ENCODE measurements at places on chromosomes 7 and 10.

- DNase-seq = no peak
- H3K27ac ChIP-seq = no peak overlapping the region
- H3K36me3 ChIP-seq = no peaks in the 10 kb centered on the region
- H3K4me1 ChIP-seq = no peaks in the 10 kb centered on the region
- no peak overlapping the region for H3K4me3 ChIP-seq
Observed at GRCh38 chr7:36117203-36117840, 35.7 kb upstream of the EEPD1 start.

DNA sequence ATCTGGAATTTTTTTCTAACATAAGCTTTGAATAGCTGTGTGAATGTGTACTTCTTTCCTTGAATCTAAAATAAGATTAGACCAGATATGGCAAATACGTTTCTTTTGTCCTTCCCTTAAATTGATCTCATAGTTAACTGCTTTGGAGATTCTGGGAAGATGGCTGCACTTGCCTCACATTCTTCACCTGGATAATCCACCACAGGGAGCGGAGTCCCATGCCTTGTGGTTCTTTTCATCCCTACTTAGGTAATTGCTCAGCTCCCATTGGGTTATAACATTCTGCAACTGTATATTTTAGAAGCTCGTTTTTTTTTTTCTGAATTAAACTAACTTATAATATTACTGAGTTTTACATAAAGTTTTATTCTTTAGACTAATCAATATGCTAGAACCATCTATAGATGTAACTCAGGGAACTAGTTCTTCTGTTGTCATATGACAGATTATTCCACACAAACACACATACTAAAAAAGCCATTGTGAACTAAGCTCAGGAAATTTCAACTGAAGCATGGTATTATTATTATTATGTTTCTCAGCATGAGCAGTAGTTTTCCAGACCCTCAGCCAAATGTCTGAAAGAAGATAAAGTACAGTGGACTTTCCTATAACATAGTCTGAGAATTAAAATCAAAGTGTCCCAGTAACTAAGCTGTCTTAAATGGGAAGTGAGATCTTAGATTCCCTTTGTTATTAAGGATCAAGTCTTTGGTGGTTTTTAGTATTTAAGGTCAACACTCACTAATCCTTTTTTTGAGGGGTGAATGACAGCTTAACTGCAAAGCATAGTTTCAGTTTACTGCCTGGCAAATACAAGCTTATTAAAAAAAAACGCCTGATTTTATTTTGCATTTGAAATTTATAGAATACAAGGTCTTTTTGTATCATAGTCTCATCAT lies 182.3 kb downstream of the PPP1R9A start:
- no peak for DNase-seq
- H3K27ac ChIP-seq = no peak overlapping the region
- no peaks in the 10 kb centered on the region for H3K4me1 ChIP-seq

DNA sequence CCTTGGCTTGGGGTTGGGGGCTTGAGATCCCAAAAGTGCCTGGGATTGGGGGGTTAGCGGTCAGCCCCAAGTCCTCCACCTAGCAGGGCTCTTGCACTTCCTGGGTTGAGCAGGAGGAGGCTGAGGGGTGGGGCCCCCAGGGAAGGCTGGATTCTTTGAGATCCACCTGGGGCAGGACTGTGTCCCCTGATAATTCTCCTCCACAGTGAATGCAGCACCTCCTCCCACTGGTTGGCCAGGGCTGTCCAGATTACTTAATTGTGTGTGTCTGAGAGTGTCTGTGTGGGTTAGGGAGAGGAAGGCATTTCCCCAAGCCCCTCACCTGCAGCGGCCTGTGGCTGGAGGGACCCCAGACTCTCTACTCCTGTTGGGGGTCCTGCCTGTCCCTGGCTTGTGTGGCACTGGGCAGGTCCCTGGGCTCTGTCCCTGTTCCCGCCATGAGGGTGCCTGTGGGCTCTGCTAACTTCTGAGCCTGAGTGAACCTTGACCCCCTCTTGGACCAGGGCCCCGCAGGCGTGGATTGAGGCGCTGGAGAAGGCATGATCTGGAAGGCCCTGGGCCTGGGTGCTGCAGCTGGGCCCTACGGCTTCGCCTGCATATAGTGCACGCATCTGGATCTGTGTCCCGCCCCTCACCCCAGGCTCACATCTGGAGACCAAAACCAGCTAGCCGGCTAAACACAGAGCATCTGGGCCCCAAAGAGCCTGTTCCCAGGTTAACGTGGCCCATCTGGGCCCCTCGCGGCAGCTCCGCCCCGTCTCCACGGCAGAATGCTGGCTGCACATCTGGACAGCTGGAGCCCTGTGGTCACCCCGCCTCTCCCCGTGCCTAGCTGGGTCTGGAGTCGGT lies 10.4 kb downstream of the TMEM270 start:
- no peak overlapping the region for H3K4me3 ChIP-seq
- H3K27me3 ChIP-seq = peaks cover 2% of the 10 kb centered on the region
- no peak for DNase-seq
- no peak overlapping the region for H3K27ac ChIP-seq
- H3K36me3 ChIP-seq = no peaks in the 10 kb centered on the region
- H3K4me1 ChIP-seq = no peaks in the 10 kb centered on the region

GRCh38 chr7:15168489-15168888 lies 265.9 kb upstream of the DGKB start:
- H3K36me3 ChIP-seq = no peaks in the 10 kb centered on the region
- no peaks in the 10 kb centered on the region for H3K27me3 ChIP-seq
- no peak overlapping the region for H3K27ac ChIP-seq

DNA sequence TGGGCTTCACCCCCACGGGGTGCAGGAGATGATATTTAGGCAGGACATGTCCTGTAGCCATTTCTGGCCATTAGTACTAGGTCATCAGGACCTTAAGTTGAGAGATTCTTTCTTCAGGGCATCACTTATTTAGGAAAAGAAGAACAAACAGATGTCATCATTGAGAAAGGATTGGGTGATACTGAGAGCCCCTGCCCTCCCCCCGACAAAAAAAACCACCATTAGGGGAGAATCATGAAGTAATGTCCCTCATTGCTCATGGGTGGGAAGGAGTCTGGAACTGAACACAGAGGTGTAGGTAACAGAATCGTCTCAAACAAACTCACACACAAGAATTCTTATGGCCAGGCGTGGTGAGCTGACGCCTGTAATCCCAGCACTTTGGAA lies 6.4 kb upstream of the ORAI2 start:
- peak overlapping the region; percentile 100 for H3K27ac ChIP-seq
- peaks cover 95% of the 10 kb centered on the region for H3K4me1 ChIP-seq
- peak overlapping the region; percentile 76 for H3K4me3 ChIP-seq
- peaks cover 8% of the 10 kb centered on the region for H3K36me3 ChIP-seq

- H3K36me3 ChIP-seq = peaks cover 2% of the 10 kb centered on the region
- H3K27ac ChIP-seq = no peak overlapping the region
- no peaks in the 10 kb centered on the region for H3K27me3 ChIP-seq
- no peak overlapping the region for H3K4me3 ChIP-seq
- H3K4me1 ChIP-seq = peaks cover 60% of the 10 kb centered on the region
Observed at GRCh38 chr7:47648275-47648925, 66.5 kb upstream of the TNS3 start.

GRCh38 chr10:122709971-122710370 lies 10.3 kb upstream of the C10orf120 start:
- no peak overlapping the region for H3K4me3 ChIP-seq
- H3K27me3 ChIP-seq = peaks cover 6% of the 10 kb centered on the region
- no peaks in the 10 kb centered on the region for H3K4me1 ChIP-seq
- H3K36me3 ChIP-seq = no peaks in the 10 kb centered on the region

Data from activated B cell treated with CpG ODN at 0.5 μM for 24 hours (primary cell).